ENCODE measurements at places on chromosomes 16 and 17.

GRCh38 chr17:42883802-42884558 is 16.6 kb upstream of the G6PC1 start:
- no peak for DNase-seq

DNA sequence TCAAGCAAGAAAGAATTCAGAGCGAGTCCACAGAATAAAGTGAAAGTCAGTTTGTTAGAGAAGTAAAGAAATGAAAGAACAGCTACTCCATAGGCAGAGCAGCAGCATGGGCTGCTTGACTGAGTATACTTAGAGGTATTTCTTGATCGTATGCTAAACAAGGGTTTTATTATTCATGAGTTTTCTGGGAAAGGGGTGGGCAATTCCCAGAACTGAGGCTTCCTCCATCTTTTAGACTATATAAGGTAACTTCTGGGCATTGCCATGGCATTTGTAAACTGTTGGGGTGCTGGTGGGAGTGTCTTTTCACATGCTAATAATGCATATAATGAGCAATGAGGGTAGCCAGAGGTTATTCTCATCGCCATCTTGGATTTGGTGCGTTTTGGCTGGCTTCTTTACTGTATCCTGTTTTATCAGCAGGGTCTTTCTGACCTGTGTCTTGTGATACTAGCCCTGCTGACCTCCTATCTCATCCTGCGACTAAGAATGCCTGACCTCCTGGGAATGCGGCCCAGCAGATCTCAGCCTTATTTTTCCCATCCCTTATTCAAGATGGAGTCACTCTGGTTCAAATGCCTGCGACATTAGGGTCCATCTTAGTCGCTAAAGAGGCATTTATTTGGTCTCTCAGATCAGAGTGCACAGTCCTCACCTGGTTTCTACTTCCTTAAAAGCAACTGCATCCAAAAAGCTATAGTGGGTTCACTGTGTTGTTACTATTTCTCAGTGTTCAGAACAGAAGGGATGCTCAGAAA is 100.6 kb upstream of the CACNG5 start:
- no peak for DNase-seq

DNA sequence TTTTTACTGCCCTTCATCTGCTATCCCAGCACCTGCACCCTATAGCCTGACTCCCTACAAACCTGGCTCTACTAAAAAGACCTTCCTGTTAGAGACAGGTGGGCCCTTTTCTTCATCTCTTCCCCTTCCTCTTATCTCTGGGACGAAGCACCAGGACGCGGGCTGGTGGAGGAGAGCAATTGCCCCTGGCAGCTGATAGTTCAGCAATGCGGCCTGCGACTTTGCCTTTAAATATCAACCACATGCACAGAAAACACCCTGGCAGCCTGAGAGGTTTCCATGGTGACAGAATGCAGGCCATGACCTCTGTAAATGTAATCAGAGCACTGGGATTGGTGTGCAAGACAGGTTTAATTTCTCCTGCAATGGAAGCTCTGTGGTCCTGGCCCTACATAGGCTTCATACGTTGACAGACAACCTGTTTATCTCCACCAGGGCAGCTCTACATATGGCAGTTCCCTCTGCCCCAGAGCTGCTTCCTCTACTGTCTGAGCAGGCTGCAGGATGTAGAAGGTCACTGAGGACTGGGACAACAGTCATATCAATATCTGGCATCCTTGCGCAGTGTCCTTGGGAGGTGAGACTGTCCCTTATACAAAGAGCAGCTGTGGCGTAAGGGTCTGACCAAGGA is 10.0 kb upstream of the SKAP1 start:
- DNase-seq = no peak

DNA sequence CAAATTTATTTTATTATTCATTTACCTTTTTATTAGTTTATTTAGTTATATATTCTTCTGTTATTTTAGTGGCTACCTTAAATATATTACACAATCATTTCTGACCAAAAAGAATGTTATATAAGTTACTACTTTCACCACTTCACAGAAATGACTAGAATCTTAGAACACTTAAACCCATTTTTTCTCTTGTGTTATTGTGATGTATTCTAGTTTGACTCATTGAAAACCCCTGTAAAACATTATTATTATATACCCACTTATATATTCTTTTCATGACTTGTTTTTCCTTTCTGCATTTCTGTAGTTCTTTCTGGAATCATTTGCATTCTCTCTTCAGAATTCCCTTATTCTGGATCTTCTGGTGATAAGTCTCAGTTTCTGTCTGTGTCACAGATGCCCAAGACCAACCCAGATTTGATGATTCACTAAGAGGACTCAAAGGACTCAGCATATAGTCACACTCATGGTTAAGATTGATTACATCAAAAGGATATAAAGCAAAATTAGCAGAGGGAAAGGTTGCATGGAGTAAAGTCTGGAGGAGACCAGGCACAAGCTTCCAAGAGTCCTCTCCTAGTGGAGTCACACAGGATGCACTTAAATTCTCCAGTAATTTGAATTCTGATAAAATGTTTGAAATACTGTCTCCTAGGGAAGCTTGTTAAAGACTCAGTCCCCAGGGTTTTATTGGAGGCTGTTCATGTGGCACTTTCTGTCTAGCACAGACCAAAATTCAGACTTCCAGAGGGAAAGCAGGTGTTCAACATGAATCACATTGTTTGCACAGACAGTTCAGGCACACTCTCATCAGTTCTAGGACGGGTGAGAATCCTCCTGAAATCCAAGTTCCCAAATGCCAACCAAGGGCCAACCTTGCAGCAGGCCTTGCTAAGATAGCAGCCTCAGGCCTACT is 7.7 kb downstream of the GINS3 start:
- DNase-seq = no peak

DNA sequence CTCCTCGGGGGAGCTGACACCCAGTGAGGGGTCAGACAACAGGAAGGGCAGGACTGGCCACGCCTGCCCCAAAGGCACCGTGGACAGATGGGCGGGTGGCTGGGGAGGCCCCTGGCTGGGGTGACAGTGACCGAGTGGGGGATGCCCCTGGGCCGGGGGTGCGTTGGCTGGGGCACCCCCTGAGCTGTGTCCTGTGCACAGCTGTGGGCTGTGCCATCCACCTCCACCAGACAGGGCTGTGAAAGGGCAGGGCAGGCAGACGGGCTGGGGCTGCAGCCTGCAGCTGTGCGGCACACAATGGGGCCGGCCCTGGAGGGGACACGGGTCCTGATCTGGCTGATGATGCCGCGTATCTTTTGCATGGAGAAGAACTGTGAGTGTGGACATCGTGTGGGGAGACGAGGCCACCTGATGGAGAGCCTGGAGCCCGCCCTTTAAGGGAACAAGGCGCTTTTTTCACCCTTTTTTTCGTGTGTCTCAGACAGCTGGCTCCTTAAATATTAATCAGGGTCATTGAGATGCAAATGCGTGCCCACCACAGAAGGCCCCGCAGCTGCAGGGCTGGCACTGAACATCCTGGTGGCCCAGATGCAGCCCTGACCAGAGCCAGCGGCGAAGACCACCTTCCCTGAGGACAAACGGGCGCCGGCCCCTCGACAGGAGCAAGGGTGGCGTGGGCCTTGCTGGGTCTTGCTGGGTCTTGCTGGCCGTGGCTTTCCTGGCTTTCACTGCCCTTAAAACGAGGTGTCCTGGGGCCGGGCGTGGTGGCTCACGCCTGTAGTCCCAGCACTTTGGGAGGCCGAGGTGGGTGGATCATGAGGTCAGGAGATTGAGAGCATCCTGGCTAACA is 42.4 kb upstream of the GNG13 start:
- DNase-seq = no peak
